ENCODE measurements at places on chromosomes 5 and 9.

- no peak for DNase-seq
Observed at GRCh38 chr9:99713838-99714306, 107.8 kb upstream of the NR4A3 start.

GRCh38 chr5:15897656-15898055 lies 281.9 kb downstream of the MARCHF11 start:
- peak; percentile 51 for DNase-seq

- no peak for DNase-seq
Observed at GRCh38 chr5:178090856-178091255, 22.5 kb upstream of the N4BP3 start.

DNA sequence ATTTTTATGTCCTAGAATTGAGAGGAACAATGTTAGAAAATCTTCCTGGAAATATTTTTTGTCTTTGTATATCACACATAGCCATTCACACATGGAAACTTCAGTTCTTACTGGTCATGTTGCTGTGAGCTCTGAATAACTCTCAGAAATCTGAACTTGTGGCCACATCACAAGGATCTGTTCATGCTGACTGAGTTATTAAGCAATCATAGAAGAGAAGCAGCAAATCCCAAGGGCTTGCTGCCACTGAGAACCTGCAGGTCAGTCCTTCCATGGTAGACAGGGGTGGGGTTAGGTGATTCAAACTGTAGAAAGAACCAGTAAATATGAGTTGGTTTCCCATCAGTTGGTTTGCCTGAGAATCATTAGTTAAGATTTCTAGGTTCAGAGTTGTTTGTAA lies 27.6 kb downstream of the SGCD start:
- no peak for DNase-seq

- DNase-seq, result peak; percentile 25
Observed at GRCh38 chr9:114785866-114786650, 19.8 kb downstream of the TNFSF15 start.

GRCh38 chr9:134293611-134294152 lies 32.6 kb upstream of the RXRA start:
- no peak for DNase-seq

DNA sequence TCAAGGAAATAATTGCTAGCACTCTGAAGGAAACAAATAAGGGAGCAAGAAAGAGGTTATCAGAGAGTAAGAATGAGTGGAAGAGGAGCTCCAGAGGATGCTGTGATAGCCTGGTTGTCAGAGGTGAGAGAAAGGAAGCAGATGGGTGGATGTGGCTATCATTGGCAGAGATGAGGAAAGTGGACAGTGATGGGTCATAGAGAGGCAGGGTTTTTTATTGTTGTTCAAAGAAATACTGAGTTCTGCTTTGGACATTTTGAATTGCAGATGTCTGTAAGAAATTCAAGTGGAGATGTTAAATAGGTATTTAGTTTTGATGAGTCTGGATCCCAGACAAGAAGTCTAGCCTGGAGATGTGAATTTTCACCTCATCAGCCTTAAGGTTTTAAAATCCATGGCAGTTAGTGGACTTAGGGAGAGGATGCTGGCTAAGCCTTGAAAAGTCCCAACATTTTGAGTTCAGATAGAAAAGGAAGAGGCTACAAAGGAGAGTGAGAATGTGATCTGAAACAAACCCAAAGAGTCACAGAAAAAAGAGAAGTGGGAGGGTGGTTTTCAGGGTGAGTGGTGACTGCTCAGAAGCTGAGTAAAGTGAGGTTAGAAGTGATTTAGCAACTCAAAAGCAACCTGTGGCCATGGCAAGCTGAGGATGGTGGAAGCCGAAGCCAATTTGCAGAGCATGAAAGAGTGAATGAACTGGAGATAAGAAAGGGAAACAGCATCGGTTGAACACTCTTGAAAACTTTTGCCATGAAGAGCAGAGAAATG lies 50.4 kb downstream of the PPIC start:
- DNase-seq, result no peak

DNA sequence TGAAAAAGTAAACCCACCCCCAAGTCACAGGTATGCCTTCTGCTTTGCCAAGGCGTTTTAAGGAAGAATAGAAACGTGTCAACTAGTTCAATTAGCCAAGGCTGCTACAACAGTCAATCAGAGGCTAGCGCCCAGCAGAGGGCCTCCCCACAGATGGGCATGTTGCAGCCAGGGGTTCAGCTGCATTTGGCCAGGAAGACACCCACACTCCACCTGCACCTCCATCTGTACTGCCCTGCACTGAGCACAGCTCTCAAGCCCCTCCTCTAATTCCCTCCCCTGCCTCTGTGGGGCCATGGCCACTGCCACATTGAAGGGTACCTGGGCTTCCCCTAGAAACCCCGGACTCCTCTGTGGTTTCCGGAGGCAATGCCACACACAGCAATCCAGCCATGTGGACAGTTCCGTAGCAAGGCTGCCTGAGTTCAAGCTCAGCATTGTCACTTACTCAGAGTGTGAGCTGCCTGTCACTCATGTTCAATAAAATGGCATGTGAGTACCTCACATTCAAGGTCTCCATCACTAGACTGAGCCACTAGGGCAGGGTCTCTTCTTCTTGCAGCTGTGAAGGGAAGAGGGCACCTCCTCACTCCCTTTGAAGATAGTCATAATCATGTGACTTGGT lies 248.4 kb downstream of the IRX2 start:
- no peak for DNase-seq

- peak; percentile 26 for DNase-seq
Observed at GRCh38 chr9:136255166-136255538, 9.5 kb upstream of the QSOX2 start.

DNA sequence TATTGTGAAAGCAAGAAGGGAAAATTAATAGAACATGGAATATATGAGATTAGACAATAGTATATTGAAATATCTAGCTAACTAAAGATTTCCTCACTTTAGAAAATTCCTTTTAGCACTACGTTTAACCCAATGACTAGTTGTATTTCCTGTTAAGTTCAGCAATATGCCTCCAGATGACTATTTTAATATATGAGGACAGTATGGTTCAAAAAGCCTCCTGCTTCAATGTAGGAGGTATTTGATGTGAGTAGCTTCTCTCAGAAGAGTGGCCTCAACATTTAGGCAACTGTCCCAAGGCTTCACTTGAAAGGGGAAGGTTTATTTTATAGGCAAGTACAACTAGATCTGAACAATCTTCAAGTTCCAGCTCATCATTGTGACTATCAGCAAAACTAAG lies 2.0 kb upstream of the MEF2C start:
- no peak for DNase-seq

DNA sequence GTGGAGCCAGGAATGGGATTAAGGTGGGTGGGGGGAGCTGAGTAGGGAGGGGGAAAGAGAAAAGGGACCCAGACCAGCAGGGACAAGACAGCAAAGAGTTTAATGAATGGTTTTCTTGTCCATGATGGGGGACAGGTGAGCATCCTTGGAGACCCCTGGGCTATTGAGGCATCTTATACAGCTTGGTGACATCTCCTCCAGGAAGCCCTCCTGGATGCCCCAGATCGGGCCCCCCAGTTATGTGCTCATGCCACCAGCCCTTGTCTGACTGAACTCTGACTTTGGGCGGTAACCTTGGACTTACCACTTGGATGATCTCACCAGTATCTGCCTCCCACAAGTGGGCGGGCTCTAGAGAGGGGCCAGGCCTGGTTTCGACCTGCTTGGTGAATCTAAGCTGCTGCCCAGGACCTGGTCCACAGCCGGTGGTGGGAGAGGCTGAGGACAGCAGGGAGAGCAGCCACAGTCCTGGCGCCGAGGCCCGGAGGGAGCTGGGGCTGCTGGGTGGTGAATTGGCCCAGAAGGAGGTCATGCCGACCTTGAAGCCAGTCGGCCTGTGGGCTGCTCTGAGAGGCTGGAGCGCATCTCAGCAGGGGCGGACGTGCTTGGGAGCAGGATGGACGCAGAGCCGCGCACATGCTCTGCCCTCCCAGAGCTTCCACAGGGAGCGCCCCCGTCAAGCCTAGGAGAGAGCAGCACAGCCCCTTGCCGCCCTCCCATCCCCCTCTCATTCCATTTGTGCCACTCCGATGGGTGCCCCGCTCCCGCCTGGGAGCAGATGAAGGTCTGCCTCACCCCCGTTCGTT lies 36.2 kb downstream of the UNC5A start:
- no peak for DNase-seq

- DNase-seq, result no peak
Observed at GRCh38 chr5:123496892-123497291, 15.1 kb upstream of the CSNK1G3 start.

DNA sequence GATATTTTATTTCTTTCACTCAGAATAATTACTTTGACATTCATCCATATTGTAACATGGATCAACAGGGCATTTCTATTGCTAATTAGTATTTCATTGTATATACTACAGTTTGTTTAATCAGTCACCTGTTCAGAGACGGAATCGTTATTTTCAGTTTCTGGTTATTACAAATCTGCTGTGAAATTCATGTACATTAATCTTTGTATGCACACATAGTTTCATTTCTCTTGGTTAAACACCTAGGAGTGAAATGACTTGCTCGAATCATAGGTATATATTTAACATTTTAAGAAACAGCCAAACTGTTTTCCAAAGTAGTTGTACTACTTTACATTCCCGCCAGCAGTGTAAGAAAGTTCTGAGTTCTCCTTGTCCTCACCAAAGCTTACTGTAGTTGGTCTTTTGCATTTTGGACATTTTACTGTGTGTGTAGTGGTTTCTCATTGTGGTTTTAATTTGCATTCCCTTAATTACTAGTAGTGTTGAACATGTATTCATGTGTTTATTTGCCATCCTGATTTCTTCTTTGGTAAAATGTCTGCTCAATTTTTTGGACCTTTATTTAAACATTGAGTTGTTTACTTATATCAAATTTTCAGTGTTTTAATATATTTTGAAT lies 198.2 kb downstream of the SAXO1 start:
- no peak for DNase-seq

DNA sequence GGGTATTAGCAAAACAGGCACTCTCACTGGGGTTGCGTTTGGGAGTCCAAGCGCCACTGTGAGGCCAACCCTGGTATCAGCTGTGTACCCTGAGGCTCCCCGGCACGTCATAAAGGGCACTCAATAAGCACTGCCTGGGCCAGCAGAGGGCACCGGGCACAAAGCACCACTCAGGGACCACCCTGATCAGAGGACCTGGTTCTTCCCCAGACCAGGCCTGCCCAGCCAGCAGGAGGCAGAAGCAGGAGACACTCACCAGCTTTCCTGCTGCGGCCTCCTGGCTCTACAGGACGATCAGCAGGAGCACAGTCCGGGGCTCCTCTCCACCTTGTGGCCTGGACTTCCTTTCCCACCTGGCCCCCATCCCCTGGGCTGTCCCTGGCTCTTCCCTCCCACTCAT lies 12.6 kb downstream of the MGAT1 start:
- no peak for DNase-seq

DNA sequence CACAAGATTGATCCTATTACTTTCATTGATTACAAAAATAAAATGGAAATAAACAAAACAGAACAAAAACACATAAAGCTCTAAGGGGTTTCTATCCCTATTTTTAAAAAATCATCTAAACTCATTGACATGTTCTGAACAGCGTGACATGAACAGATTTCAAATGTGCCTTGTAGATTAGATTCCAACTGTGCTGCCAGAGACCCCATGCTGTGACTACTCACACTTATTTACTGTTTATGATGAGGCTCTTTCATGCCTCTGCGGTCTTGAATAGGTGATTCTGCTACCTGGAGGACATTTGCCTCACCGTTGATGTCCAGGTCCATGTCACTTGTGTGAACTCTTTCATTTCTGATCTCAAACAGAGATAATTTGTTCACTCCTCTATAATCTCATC lies 990.2 kb downstream of the CDH12 start:
- DNase-seq, result no peak

GRCh38 chr5:97425511-97425910 lies 242.5 kb upstream of the RIOK2 start:
- DNase-seq, result peak; percentile 46

- no peak for DNase-seq
Observed at GRCh38 chr9:71816916-71817451, 48.7 kb upstream of the CEMIP2 start.

GRCh38 chr5:84275609-84276008 lies 109.1 kb downstream of the EDIL3 start:
- no peak for DNase-seq

DNA sequence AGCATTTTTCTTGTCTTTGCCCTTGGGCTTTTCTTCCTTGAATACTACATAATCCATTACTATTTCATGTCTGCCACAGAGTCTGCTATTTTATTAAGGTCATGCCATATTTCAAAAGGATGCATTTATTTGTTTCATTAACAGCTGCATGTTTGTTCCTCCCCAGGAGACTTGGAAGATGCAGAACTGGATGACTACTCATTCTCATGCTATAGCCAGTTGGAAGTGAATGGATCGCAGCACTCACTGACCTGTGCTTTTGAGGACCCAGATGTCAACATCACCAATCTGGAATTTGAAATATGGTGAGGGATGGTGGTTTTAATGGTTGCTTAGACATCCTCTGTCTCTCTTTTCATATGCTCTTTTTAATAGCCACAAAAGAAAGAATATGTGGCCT lies 4.0 kb downstream of the IL7R start:
- DNase-seq, result no peak

GRCh38 chr9:132743931-132744479 lies 73.7 kb downstream of the GTF3C4 start:
- DNase-seq, result no peak

DNA sequence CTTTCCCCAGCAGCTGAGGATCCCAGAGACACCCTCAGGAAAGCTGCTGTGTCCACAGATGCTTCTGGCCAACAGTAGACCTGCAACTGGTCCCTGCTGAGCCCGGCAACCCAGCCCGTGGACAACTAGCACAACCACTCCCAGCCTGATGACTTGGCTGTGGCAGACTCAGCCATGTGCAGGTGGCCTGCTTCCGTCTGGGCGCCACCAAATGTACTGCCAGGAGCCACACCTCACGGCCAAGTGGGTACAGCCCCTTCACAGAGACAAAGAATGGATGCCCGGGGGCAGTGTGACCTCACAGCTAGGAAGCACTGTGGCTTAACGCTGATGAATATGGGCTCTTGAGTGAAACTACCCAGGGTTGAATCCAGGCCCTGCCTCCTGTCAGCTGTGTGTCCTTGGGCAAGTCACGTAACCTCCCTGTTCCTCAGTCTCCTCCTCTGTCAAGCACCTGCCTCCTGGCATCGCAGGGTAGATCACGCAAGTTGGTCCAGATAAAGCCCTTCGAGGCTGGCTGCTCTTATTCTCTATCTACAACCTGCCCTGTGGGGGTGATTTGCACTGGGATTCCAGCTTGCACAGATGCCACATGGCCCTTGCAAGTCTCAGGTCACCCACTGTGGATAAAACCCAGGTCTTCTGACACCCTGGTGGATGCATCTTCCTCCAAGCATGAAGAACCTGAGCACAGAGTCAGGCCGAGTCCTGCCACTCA lies 225.0 kb downstream of the PBX3 start:
- no peak for DNase-seq

- peak; percentile 35 for DNase-seq
Observed at GRCh38 chr9:78030553-78031443, 813 bp downstream of the GNAQ start.

All from fibroblast of pulmonary artery (primary cell).